ENCODE measurements at places on chromosomes 7 and 10. TPM values are rescaled to one million over a fixed set of nuclear protein-coding genes. Genes with fewer than 3 reads are reported as not detected.

The TUBB8 gene
- total RNA-seq: not detected

- peaks cover 8% of the 10 kb centered on the region for H3K36me3 ChIP-seq
- no peaks in the 10 kb centered on the region for H3K27me3 ChIP-seq
- DNase-seq: no peak
- no peak overlapping the region for H3K27ac ChIP-seq
Observed at GRCh38 chr10:58262766-58263165, 4.9 kb downstream of the IPMK start.

GRCh38 chr10:69472142-69472541 lies 20.9 kb downstream of the TSPAN15 start:
- peaks cover 4% of the 10 kb centered on the region for H3K4me1 ChIP-seq
- no peak overlapping the region for H3K4me3 ChIP-seq

GRCh38 chr10:76640806-76641205 lies 996.8 kb downstream of the KCNMA1 start:
- H3K4me1 ChIP-seq: no peaks in the 10 kb centered on the region
- H3K4me3 ChIP-seq: no peak overlapping the region
- no peaks in the 10 kb centered on the region for H3K36me3 ChIP-seq
- no peaks in the 10 kb centered on the region for H3K27me3 ChIP-seq
- H3K27ac ChIP-seq: no peak overlapping the region
- no peak for DNase-seq

GRCh38 chr10:19819419-19820033 lies 3.3 kb downstream of the PLXDC2 start:
- peaks cover 31% of the 10 kb centered on the region for H3K27me3 ChIP-seq
- H3K4me3 ChIP-seq: no peak overlapping the region
- H3K4me1 ChIP-seq: no peaks in the 10 kb centered on the region
- DNase-seq: no peak
- no peaks in the 10 kb centered on the region for H3K36me3 ChIP-seq

DNA sequence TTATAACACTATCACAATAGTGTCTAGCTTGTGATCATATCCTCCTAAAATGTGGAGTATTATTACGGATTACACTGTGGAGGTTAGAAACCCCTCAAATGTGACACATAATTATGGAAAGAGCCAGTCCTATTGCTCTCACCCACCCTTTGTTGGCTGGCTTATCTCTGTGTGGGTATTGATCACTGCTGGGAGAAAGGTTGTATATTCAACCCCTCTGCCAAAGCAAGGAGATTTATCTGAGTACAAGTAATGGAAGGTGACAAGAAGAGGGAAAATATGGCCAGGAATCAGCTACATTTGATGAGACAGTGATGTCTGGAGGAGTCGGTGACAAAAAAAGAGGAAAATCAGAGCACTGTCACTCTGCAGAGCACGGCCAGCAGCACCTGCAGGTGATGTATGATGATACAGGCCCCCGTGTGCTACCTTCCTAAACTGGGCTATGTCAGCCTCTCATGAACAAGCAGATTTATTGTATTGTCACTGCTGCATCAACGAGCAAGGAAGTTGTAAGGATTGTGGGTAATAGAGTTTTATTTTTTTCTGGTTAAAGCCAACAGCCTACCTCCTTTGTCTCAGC lies 235.3 kb downstream of the PHF14 start:
- H3K27me3 ChIP-seq: peaks cover 5% of the 10 kb centered on the region
- DNase-seq: no peak

The ABHD11 gene
- total RNA-seq: 13.3 TPM

The CCAR1 gene
- 111 TPM for total RNA-seq

The GALNT17 gene
- total RNA-seq: not detected

The CFAP43 gene
- total RNA-seq: not detected

GRCh38 chr7:5231811-5232484 lies 41.9 kb downstream of the WIPI2 start:
- H3K36me3 ChIP-seq: peaks cover 35% of the 10 kb centered on the region
- DNase-seq: no peak
- H3K27ac ChIP-seq: peak overlapping the region; percentile 74
